ENCODE measurements at places on chromosomes 7 and 10. TPM values are rescaled to one million over a fixed set of nuclear protein-coding genes. Genes with fewer than 3 reads are reported as not detected.

Gene MNX1
- total RNA-seq: not detected

Gene LOXL4
- total RNA-seq: not detected

Gene HDAC9
- total RNA-seq: 117 TPM

Gene TMEM225B
- total RNA-seq: not detected

Gene IKZF1
- 1.2 TPM for total RNA-seq

Gene C10orf62
- not detected for total RNA-seq

Gene TRIP6
- total RNA-seq: 4.1 TPM

Gene CPVL
- 54.6 TPM for total RNA-seq

Gene GIMAP7
- 2.4 TPM for total RNA-seq

Gene RTKN2
- 4.5 TPM for total RNA-seq

Gene PRSS37
- total RNA-seq: not detected

Gene POU6F2
- total RNA-seq: 3.3 TPM

Gene TMEM270
- not detected for total RNA-seq

DNA sequence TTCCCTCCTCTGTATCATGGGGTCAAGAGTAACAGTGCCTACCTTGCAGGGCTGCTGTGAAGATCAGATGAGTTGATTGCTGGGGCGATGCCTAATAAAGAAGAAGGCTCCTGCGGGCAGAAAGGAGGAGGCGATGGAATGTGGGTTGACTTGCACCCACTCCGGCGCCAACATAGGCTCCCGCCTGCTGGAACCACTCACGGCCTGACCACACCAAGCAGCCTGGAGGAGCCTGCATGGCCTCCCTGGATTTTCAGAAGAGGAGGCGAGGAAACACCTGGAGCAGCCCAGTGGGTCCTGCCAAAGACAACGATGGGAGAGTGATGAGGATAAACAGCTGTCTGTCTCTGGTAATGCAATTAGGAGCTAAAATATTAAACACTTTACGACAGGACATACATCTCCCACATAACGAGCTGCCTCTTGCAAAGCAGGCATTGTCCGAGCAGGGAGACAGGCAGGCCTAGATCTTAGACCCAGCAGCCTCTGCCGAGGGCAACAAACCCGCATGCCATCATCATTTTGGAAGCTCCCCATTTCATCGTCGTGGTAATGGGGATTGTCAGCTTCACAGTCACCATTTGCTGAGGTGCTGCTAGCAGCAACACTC lies 302.9 kb upstream of the ZMIZ1 start:
- DNase-seq: no peak

DNA sequence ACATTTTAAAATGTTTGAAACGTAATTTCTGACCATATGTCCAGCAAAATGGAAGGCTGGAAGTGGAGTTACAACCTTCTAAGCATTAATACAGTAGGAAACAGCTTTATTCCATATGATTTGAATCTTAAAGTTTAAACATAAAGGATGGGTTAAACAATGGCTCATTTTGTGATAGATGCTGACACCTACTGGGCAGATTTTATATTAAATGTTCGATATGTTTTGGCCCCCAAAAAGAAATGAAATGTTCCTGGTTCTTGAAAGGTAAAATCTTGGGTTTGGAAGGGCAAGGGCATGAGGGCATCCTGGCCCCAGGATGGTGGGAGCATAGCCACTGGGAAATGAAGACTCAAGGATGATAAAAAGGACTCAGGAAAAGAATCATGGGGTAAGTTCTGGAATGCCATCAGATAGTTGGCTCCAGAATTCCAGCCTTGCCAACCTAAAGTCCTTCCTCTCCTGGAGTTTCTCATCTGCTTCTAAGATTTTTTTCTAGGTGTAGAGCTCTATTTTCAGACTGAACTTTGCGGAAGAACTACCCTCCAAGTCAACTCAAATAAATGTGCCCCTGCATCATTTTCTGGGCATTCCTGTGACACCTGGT lies 34.6 kb upstream of the SLC35G1 start:
- no peak for DNase-seq

DNA sequence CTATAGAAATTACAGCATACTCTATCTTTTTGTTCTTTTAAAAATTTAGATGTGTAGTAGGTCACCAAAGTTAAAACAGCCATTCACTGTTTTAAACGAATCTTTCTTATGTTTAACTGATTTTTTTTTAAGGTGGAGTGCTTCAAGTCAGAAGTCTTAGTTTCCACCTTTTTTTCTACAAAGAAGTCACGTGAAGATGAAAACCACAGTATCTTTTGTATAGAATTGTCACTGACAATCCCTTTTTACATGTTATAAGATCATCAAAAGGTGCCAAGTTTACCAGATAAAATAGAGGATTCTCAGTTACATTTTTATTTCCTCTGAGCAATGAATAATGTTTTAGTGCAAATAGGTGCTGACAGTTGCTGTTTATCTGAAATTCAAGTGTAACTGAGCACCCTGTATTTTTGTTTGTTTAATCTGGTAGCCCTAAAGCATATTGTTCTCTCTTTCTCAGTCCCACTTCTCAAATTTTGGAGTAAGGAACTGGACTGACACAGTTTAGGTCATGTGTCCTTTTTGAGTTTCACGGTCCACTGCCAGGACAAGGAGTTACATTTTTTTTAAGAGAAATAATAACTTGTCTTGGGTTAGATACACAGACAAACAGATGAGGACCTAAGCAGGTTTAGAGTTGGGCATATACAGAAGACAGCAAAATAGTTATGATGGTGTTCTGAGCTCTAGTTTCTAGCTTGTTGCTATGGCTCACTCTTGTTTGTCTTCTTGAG lies 233.2 kb upstream of the MBL2 start:
- no peak for DNase-seq

DNA sequence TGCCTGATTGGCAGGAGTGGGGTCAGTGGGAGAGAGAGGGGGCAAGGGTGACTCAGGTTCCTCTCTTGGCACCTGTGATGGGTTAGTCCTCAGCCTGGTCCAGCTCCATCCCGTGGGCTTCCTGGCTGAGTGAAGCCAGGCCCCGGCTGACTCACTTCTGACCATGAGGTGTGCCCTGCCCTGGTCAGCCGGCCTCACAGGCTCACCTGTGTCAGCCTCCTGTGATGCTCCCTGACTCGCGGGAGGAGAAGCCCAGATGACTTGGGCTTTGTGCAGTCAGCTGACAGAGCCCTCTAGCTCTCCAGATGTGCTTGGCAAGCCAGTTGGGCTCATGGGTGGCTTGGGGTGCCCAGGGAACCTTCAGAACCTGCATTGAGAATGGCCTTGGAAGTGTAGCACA lies 16.0 kb upstream of the PPIF start:
- no peak for DNase-seq

DNA sequence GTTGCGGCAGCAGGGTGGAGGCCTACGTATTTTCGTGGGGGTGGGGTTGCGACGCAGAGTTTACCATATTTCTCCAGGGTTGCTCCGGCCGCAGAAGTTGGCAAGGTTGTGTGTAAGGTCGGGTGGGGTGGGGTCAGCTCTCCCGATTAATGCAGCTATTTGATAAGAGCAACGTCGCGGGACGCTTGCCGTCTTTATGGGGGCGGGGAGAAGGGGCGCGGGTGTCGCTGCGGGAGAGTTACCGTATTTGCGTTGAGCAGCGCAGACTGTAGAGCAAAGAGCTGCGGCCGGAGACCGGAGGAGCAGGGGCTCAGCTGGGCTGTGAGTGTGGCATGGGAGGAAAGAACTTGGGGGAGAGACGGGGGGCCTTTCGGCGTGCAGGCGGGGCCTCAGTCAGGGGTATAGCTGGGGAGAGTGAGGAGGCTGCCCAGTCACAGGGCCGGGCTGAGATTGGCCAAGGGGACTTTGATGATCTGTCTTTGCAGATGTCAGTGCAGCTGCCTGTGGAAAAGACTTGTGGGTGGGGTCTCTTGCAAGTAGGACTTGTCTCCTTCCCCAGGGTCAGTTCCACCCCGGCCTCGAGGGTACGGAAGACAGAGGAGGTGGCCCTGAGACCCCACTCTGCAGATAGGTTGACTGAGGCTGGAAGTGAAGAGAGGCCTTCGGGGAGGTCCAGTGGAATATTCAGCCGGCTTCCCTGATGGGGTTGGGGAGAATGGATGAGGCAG lies 26.6 kb downstream of the ZNF775 start:
- DNase-seq: peak; percentile 57

DNA sequence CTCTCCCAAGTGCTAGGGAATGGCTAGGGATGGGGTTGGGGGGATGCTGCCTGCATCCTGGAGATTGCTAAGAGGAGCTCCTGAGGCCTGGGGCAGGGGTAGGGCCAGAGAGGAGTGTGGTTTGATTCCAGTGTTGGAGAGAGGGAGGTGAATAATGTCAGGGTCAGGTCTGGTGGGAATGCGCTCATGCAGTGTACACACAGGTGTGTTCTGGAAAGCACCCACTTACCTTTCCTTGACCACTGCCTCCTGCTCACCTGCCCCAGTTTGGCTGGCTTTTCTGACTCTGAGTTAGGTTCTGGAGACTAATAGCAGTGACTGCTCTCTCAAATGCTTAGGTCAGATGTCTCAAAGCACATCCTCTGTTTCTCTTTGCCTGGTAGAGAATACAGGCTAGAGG lies 135.4 kb upstream of the BMPER start:
- DNase-seq: no peak

GRCh38 chr7:157013101-157013500 lies 2.6 kb upstream of the MNX1 start:
- no peak for DNase-seq

DNA sequence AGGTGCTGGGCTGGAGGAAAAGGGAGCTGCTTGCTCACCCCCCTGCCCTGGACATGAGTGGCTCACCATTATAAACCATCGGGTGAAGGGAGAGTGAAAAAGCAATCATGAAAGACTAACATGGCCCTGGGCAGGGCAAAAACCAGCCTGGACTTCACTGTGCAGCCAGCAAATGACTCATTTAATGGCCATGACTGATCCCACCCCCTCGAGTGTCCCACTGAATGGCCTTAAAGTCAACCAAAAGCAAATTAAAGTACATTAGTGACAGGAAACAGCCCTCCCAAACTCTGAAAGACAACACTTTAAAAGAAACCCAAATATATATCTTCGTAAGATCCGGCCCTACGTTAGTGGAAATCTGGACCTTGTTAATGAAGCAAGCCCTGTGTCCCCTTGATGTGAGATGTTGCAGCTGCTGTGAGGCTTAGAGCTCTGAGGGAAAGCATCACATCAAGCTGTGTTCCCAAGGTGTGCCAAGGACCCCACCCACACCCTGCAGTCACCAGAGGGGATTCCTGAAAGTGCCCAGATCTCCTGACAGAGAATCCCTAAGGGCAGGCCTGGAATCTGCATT lies 31.2 kb downstream of the ADCYAP1R1 start:
- no peak for DNase-seq

- no peak for DNase-seq
Observed at GRCh38 chr10:60446851-60447250, 57.2 kb upstream of the ANK3 start.

- DNase-seq: no peak
Observed at GRCh38 chr10:86200269-86200668, 166.3 kb downstream of the GRID1 start.

DNA sequence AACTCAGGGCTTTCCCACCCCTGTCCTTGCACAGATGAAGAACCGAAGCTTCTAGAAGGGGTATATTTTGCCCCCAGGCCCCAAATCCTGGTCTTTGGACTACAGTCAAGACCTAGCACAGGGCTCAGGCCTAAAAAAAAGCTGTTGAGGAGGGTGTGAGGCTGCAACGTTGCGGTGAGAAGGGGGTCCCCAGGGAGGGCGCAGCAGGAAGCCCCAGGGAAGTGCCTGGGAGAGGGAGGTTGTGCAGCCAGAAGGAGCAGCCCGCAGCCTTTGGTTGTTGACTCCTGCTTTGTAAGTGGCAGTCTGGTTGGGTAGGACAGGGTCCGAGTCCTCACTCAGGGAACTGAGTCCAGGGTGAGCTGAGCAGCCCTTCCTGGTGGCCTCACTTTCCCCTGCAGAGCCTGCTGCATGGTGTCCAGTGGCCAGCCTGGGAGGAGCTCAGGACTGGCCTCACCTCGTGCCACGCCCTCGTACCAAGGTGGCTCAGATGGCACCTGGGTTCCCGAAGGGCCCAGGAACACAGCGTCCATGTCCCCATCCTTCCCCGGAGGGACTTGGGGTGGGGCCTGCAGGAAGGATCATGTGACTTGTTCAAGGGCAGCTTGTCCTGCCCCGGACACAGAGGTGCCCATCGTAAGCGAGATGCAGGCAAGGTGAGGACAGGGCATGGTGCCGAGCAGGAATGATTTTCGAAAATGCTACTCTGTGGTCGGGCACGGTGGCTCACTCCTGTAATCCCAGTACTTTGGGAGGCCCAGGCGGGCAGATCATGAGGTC lies 166.4 kb upstream of the TNRC18 start:
- no peak for DNase-seq

- no peak for DNase-seq
Observed at GRCh38 chr10:19663344-19663743, 152.9 kb upstream of the PLXDC2 start.

DNA sequence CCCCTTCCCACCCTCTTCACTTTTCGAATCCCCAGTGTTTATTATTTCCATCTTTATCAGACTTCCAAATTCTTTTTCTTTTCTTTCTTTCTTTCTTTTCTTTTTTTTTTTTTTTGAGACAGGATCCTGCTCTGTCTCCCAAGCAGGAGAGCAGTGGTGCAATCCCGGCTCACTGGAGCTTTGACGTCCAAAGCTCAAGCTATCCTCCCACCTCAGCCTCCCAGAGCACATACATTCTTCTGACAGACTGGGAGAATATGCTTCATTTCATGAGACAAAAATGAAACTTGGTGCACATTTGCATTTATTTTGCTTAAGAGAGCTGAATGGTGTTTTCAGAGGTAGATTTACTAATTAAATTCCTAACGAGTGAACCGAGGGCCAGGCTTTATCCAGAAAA lies 80.1 kb upstream of the FZD8 start:
- no peak for DNase-seq

- no peak for DNase-seq
Observed at GRCh38 chr7:69363136-69363535, 235.1 kb upstream of the AUTS2 start.

GRCh38 chr10:103276251-103276895 lies 565 bp upstream of the INA start:
- DNase-seq: no peak

DNA sequence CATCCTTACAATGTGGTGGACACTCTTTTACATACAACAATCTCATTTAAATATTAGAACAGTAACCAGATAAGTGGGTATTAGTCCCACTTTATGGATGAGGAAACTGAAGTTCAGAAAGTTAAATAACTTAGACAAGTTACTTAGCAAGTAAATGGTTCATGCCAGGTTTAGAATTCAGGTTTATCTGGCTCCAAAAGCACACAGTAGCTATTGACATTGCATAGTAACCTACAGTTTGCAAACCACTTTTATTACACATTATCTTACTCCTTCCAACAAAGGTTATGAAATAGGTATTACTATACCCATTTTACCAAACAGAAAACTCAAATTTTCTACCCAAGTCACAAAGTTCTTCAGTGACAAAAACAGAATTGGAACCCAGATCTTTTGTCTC lies 19.7 kb upstream of the NKX2-3 start:
- DNase-seq: no peak

- no peak for DNase-seq
Observed at GRCh38 chr10:103193820-103194529, 903 bp upstream of the NT5C2 start.

DNA sequence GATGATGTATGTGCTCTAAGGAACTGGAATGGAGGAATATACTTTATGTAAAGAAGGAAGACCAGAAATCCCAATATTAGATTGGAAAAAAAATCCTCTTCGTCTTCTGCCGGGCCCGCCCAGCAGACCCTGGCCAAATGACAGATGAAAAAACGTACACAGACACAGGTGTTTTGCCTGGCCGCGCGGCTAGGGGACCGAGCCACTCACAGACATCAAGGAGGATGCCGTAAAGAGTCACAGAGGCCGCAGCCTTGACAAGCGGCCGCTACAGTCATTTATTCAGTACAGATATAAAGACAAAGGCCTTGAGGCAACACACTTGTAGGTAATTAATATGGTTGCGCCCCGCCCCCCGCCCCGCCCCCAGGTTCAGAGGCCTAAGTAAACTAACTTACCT lies 594.1 kb downstream of the GRM8 start:
- no peak for DNase-seq

- no peak for DNase-seq
Observed at GRCh38 chr10:32893434-32893833, 64.6 kb downstream of the ITGB1 start.

Data from frontal cortex (tissue), 4 donors.